Fibroblast of lung (primary cell): ENCODE measurements at places on chromosomes 1 and 21.

DNA sequence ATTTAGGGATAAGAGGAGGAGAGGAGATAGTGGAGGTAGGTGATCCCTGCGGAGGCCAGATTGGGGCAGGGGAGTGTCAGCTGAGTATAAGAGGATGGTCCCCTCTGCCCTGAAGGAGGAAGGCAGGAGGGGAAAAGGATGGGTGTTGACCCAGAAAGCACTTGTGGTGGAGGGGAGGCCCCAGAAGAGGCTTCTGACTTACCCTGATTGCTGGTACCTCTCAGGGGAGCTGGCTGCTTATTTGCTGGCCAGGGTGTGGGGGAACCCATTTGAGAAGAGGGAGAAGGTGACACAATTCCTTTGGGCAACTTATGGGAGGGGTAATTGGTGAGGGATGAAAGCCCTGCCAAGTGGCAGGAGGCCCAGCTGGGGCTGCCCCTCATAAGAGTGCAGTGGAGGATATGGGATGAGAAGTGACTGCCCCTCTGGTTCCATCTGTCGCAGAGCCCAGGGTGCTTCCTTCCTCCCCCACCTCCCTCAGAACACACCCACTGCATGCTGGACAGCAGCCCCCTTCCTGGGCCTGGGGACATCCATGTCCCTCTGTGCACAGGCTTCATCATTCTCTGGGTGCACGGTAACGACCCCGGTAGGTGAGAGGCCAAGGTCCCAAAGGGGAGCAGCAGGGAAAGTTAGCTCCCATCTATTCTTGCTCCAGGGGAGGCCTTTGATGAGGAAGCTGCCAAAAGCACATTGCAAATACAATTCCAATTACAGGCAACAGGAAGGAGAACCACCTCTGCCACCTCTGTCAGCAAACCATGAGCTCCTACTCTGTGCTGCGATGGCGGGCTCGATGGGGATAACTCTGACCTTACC, 1.4 kb upstream of the PCSK9 start:
- DNase-seq, result no peak

- peak; percentile 58 for DNase-seq
These were observed 318.2 kb downstream of the NEGR1 start for GRCh38 chr1:71964188-71964587.

DNA sequence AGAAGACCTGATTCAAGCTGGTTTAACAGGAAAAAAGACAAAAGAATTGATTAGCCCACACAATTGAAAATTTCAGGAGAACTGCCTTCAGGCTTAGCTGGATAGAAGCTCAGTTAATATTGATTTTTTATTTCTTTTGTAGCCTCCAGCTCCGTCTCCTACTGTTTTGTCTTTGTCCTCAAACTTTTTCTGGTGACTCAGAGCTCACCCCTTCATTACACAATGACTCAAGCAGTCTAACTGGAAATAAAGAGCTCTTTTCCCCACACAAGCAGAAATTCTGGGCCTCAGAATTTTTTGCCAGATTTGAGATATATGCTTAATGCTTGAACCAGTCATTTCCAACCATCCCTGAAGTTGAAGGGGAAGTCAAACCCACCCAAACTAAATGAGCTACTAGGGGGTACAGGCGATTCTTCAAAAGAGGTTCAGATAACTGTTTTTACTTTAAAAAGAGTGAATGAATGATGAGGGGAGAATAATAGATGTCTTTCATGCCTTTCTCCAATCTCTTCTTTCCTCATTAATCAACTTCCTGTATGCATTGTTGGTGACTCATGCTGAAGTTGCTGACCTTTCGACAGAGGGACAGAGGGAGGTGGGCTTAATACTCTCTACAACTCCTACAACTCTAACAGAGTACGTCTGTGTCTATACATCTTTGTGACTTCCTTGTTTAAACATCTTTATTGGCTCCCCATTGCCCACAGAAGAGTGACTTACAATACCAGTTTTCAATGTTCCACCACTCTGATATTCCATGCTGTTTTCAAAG, 6.2 kb upstream of the ACP6 start:
- peak; percentile 80 for DNase-seq

DNA sequence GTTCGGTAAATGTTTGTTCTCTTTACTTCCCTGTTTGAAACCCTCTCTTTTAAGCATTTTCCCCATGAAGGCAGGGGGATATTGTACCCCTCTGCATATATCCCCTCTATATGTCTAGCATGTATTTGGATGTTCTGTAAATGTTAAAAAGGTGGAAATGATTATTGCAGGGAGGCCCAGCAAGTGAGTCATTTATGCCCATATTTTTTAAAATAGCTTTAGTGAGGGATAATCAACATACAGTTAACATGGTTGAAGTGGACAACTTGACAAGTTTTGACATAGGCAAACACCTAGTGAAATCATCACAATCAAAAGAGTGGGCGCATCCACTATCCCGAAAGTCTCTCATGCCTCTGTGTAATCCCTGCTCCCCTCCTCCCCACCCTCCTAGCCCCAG, 20.8 kb upstream of the RGS16 start:
- no peak for DNase-seq

GRCh38 chr1:168879896-168880734, 151.1 kb upstream of the DPT start:
- DNase-seq, result peak; percentile 47

GRCh38 chr1:50418600-50419109, 4.6 kb downstream of the DMRTA2 start:
- DNase-seq, result no peak

GRCh38 chr1:72936942-72937341, 654.6 kb upstream of the NEGR1 start:
- peak; percentile 10 for DNase-seq

- peak; percentile 36 for DNase-seq
These were observed 41.2 kb upstream of the RGS8 start for GRCh38 chr1:182725259-182726255.

GRCh38 chr1:215219372-215219771, 136.8 kb downstream of the KCNK2 start:
- DNase-seq, result no peak

GRCh38 chr1:225700889-225701465, 48.1 kb upstream of the ENAH start:
- no peak for DNase-seq

DNA sequence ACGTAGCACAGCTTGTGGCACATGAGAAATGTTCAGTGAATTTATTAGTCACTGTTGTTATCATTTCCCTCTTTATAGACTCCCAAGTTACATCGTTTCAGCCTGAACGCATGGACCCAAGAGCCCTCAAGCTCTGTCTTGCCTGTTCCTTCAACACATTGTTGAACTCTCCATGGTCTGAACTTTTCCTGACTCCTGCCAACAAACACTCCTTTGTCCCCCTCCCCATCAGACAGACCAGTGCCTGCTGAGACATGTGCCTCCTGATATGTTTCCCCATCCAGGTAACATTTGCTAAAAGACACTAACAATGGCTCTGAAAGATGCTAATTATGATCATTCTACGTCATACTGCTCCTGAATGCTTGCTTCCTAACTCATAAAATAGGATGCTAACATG, 108.7 kb upstream of the NFIA start:
- DNase-seq, result no peak

DNA sequence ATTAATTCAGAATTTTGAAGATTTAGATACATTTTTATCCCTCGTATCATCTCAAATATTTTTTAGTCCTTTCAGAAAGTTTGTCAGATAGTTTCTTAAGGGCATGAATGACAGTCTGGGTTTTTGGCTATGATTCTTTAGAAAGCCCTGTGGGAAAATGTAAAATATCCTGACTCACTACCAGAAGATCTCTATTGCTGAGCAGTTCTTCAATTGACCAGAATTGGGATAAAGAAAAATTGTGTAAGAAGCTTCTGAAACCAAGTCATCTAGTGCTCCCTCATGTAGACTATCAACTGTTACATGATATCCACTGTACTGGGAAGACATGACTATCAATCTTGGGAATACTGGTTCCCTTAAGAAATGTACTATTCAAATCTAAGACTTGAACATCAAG, 608.3 kb upstream of the CHRM3 start:
- DNase-seq, result no peak

DNA sequence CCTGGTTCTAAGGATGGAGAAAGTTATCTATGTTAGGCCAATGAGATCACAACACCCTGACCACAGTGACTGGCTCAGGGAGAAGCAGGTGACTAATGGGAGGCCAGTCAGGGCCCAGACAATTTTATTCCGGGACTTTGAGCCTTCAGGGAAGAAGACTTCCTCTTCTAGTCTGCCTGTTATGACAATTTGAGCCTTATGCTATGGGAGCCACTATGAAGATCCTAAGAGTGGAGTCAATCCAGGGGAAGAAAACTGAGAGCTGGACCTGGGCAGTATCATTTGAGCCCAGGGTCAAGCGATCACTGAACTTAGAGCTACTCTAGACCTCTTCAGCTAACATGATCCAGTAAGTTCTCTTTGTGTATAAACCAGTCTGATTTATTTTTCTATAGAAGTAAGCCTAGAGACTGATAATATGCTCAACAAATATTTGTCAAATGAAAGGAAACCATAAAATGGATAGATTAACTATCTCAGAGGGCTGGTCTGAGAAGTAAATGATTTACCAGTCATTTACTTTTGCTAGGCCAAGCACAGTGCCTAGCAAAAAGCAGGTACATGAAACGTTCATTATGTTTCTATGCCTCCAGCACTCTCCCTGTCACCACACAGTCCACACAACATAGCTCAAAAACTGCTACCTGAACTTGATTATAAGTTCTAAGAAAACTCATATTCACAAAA, 4.2 kb upstream of the C1orf141 start:
- no peak for DNase-seq

DNA sequence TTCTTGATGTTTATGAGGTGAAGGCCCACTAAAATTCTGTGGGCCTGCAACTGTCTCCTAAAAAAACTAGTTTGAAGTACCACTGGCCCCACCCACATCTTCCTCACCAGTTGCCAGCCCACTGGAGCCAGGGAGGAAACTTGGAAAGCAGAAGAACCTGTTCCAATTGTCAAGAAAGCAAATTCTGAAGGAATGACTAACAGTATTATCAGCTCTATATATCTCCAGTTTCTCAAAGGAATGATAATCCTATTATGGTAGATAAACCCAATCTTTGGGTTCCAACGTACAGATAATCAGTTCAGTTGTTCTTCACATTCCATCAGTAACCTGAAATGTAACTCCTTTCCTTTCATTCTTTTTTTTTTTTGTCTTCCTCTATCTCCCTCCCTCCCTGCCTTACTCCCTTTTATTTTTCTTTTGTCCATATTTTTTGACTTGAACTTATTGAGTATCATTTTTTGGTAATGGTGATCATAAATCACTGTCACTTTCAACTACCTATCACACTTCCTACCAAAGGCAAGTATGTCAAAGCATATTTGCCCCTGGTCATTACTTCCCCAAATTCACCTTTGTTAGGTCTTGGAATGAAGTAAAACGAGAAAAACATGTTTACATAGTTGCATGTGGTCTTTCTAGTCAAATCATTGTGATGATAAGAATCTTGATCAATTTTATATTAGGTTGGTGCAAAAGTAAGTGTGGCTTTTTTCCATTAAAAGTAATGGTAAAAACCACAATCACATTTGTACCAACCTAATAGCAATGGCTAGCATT, 943.4 kb downstream of the TTLL7 start:
- DNase-seq, result no peak

DNA sequence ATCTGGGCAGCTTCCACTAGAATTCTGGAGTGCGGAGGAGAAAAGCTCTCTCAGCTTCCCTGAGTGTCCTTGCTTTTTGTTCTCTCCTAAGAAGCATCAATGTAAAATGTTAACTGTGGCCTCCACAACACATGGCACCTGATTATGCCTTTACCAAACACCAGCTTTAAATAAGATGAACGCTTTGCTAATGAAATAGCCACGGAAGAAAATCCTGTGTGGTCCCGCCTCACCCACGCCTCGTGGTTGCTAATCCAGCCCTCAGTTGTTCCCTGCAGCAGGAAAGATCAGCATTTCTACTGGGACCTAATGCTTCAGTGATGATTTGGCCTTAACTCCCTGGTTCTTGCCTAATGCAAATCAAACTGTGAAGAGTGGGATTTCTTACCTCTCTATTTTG, 1.8 kb upstream of the ERG start:
- DNase-seq, result no peak

- DNase-seq, result no peak
These were observed 148.7 kb downstream of the ZNF326 start for GRCh38 chr1:90143591-90143990.

DNA sequence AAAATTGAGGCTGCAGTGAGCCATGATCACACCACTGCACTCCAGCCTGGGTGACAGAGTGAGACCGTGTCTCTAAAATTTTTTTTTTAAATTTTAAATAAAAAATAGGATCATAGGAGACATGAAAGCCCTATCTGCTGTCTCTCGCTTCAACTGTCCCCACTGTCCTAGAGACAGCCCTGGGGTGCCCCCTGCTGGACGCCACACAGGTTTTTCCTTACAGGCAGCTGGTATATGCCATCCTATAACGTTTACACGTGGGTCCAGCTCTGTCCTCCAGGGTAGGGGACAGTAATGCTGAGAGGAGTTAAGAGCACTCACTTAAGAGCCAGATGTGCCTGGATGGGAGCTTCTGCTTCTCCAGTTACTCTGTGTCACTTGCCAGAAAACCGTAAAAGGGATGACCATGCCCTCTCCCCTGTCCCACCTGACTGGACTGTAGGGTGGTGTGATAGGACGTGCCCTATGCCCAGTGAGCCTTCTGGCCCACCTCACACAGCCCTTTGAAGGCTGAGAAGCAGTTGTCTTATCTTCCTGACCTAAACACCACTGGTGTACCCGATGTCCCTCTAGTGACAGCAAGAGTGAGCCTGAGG, 8.5 kb downstream of the FBXO2 start:
- DNase-seq, result peak; percentile 44

DNA sequence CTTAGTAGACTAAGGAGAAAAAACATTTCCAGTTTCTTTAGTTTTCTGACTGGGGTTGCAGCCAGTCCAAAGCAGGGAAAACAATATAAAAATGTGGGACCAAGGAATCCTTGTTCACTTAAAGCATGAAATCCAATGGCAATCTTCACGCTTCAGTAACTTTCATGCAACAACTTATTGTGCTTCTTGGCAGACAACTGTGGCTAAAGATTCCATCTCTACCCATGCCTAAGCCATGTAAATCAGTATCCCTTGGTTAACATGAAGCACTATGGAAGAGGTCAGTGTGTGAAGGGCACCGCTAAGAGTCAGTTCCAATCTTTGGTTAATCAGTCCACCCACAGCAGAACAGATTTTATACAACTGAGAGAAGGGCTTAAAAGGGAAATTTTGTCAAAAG, 201.8 kb upstream of the GREM2 start:
- DNase-seq, result peak; percentile 48

DNA sequence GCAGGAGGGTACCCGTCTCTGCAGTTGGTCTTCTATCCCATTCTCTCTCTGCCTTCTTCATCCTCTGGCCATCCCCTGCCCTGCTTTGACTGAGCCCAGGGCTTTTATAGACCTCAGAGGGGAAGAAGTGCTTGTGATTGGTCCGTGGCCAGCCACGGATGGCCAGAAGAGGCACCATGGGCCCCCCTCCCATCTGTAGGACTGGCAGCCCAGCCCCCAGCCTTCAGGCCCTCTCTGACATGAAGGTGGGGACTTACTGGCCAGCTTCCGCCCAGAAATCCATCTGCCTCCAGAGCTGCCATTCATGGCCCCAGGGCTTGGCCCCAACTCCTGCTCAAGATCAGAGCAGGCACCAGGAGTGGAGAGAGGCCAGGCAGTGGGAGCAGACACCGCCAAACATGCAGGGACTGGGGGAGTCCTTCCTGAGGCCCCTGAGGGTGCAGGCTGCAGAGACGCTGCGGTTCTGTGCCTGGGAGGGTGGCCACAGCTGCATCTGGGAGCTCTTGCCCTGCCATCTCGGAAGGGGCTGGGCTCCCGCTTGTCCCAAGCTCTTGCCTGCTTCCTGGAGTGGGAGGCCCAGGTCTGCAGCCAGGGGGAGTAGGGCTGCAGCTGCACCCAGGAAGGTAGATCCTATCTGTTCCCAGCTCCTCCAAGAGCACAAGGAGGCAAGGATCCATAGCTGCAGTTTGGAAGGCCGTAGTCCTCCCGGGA, 698.6 kb upstream of the B3GALT2 start:
- DNase-seq, result no peak

GRCh38 chr21:17784604-17785402, 34.4 kb downstream of the C21orf91 start:
- DNase-seq, result no peak
